ENCODE measurements at places on chromosomes 16 and 17. TPM values are rescaled to one million over a fixed set of nuclear protein-coding genes. Genes with fewer than 3 reads are reported as not detected.

The TMEM132E gene
- not detected for polyA plus RNA-seq

The GPR142 gene
- not detected for polyA plus RNA-seq

The SCGB1C2 gene
- polyA plus RNA-seq, result not detected

The TNFRSF13B gene
- not detected for polyA plus RNA-seq

The TLCD3B gene
- 0.24 TPM for polyA plus RNA-seq

The MYH2 gene
- not detected for polyA plus RNA-seq

The UMOD gene
- polyA plus RNA-seq, result not detected

The TBC1D28 gene
- polyA plus RNA-seq, result not detected

The CCL3 gene
- not detected for polyA plus RNA-seq

The CD7 gene
- 76.4 TPM for polyA plus RNA-seq

The DNASE1L2 gene
- polyA plus RNA-seq, result 1.2 TPM

The ABCA6 gene
- 0.05 TPM for polyA plus RNA-seq

The KRT24 gene
- not detected for polyA plus RNA-seq

The CIITA gene
- 0.08 TPM for polyA plus RNA-seq

The XYLT1 gene
- not detected for polyA plus RNA-seq

The HSPB9 gene
- polyA plus RNA-seq, result 0.05 TPM

- DNase-seq, result no peak
These were observed 4.8 kb downstream of the CD2BP2 start for GRCh38 chr16:30350134-30350871.

DNA sequence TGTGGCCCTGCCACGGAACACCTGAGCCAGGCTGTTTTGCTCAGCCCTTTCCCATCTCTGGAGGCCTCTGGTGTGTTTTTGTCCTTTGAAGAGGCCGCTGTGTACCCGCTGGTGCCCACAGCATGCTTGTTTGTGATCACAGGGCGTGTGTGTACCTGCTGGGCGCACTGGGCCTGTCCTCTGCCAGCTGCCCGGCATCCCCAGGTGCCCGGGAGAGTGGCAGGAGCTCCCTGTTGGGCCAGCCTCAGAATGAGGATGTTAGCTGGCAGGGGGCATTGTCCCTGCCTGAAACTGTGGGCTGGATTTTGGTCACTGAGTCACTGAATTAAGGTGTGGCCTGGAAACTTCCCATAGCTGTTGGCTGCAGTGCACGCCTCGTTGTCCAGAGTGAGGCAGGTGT lies 31.1 kb downstream of the BAIAP2 start:
- DNase-seq, result no peak

DNA sequence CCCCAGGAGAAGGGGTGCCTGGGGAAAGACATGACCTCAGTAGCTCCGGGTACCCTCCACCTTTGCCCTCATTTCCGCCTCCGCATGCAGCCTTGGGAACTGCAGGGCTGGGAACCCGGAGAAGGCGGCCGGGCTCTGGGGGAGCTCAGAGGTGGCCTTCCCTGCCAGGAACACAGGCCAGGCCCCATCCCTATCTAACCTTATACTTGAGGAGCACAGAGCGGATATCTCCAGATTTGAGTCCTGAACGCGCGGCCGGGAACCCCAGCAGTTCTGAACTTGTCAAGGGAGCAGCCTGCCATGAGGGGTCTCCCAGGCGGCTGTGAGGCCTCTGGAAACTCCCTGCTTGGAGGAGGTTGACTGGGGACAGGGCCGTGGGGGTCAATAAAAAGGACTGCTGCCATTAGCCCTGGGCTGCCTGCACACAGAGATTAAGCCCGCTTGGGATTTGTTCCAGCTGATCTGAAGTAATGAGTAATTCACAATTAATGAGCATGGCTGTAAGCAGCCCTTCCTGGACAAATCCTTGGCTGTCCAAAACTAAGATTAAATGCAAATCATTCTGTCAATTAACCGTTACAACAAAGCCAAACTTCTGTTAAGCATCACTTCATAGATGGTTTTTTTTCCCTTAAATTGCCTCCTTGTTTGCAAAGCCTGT lies 26.3 kb upstream of the METRNL start:
- no peak for DNase-seq

GRCh38 chr16:15618392-15618791 lies 24.6 kb downstream of the MARF1 start:
- DNase-seq, result no peak

GRCh38 chr17:65975878-65976277 lies 216.1 kb downstream of the CEP112 start:
- DNase-seq, result no peak

- no peak for DNase-seq
These were observed 8.2 kb upstream of the RNFT1 start for GRCh38 chr17:59972778-59973177.

GRCh38 chr16:54746596-54746995 lies 184.1 kb upstream of the IRX5 start:
- DNase-seq, result no peak

- no peak for DNase-seq
These were observed 23.6 kb downstream of the SDR42E1 start for GRCh38 chr16:81987706-81988105.

DNA sequence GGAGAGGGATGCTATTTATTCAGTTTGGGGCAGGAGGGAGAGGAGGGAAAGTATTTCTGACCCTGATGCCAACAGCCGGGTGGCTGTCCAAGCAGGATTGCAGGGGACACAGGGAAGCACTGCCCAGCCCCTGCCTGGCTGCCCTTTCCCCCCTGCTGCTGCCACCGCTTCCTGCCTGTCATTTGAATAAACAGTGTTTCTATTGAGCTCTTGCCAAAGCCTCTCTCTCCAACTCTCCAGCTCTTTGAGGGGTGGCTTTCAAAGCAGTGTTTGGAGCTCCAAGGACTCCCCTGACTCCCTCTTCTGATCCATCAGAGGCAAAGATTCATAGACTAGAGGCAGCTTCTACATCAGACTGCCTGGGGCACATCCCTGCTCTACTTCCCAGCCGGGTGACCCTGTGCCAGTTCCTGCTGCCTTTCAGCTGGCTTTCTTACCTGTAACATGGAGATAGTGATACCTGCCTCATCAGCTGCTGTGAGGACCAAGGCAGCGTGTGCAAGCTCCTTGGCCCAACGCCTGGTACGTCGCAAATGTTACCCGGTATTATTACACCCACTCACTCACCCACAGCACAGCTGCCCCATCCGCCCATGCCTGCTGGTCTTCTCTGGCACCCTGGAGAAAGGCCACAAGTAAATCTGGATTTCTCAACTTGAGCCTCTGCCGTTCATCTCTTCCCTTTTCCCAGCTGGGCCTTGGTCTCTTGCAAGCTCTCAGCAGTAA lies 9.5 kb downstream of the PROCA1 start:
- peak; percentile 73 for DNase-seq

GRCh38 chr16:14304891-14305460 lies 233.9 kb downstream of the MRTFB start:
- DNase-seq, result no peak

DNA sequence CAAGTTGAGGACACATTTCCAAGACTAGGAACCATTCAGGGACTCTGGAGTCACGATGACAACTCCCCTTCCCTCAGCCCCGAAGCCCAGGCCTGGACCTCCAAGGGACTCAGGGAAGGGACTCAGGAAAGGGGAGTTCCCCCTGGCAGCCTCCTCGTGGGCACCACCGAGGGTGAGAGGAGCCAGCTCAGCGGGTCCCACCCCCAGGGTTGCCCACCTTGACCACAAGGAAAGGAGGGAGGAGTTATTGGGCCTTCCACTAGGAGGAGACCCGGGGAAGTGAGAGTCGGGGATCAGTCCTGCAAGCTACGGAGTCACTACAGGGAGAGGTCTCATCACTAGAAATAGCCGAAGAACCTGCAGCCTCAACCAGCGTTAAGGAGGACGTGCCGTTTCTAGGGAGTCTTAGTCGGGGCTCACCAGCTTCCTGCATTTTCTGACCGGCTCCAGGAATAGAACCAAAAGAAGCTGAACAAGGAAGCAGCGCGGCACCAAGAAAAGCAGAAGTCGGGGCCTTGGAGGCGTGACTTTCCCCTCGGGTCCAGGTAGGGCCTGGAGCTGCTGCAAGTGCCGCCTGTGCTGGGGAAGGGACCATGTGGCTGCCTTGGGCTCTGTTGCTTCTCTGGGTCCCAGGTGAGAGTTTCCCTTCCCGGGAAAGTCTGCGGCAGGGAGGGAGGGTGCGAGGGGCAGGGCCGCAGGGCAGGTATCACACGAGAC lies at the start of gene CD300A:
CD300A (plus strand) TSS at position 524 of the 717 bp plus-strand sequence; CDS start at position 594, 70 bp downstream.
- DNase-seq, result no peak

- no peak for DNase-seq
These were observed 16.0 kb downstream of the RSL1D1 start for GRCh38 chr16:11835309-11835708.

DNA sequence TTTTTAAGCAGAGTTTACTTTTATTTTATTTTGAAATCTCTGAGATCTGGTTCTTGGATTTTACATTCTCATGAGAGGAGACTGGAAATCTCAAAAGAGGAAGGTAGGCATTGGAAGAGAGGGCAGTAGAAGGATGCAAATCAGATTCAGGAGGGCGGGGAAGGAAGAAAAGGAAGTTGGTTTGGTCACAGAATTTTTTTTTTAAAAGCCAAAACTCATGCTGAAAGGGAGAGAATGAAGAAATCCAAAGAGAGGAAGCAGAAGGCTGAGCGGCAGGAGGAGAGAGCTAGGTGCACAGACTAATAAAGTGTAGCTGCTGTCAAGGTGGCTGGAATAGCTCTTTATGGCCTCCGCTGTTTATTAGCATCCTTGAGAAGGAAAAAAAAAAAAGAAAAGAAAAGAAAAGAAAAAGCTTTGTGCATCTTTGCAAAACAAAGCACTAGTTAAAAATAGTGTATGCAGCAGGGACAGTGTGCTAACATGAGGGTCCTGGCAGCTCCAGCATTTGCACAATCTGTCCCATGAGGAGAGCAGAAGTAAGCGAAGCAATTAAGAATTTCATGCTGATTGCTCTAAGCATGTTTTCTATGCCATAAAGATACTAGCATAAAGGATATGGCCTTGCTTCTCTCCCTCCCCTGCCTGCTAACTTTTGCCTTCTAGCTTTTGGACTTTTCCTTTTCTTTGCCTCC lies 194.2 kb downstream of the ZFHX3 start:
- DNase-seq, result no peak

DNA sequence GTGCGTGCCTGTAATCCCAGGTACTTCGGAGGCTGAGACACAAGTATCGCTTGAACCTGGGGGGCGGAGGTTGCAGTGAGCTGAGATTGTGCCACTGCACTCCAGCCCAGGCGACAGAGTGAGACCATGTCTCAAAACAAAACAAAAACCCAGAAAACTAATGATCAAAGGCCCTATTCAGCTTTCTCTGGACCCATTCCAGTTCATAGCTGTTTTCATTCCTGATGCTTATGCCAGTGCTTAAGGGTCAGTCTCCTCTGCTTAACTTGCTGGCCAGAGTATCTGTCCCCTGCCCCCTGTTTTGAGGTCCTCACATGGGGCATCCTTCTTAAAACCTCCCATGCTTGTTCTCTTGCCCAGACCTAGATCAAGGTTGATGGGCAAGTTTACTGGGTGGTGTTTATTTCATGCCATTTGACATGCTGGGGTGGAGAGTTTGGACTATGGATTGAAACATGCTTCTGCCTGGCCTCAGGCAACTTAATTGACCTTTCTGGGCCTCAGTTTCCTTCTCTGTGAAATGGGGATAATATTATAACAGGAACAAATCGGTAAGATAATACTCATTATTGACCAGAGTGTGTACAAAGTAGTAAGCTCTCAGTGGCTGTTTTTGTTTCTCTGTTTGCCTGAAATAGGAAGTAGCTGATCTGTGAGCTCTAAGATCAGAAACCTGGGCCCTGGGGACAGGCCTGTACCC lies 369.8 kb downstream of the CPPED1 start:
- peak; percentile 41 for DNase-seq

GRCh38 chr16:73878611-73879010 lies 418.0 kb upstream of the PSMD7 start:
- peak; percentile 58 for DNase-seq

DNA sequence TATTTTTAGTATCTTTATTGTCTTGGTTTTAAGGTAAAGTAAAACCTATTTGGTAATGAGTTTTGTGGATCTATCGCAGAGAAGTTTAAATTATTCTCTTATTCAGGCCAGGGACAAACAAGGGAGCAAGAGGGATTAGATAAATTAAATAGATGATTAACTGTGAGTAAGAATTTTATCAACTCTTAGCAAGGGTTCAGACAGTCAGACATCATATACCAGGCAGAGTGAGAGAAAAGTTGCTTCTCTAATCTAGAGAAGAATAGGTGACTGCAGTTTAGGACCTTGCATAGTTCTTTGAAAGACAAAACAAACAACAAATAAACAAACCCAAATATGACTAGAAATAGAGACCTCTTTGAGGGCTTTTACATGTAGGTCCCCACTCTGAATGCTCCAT lies 840.2 kb upstream of the GOT2 start:
- no peak for DNase-seq

GRCh38 chr17:18040261-18040858 lies 1.2 kb downstream of the GID4 start:
- DNase-seq, result no peak

DNA sequence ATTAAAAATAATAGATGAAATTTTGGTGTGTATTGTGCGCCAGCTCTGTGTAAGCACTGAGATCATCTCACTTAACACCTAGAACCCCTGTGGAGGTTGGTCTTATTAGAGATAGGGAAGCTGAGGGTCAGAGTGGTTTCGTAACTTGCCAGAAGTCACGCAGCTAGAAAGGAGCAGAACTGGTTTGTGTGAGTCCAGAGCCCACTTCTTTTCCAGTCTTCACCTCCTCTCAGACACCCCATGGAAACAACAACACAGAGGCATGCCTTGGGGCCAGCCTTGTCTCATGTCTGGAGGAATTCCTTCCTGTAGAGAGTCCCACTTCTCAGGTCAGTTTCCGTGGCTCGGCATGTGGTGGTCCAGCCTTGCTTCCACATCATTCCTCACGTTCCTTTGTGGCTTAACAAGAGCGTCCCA lies 16.5 kb downstream of the YPEL2 start:
- DNase-seq, result no peak

DNA sequence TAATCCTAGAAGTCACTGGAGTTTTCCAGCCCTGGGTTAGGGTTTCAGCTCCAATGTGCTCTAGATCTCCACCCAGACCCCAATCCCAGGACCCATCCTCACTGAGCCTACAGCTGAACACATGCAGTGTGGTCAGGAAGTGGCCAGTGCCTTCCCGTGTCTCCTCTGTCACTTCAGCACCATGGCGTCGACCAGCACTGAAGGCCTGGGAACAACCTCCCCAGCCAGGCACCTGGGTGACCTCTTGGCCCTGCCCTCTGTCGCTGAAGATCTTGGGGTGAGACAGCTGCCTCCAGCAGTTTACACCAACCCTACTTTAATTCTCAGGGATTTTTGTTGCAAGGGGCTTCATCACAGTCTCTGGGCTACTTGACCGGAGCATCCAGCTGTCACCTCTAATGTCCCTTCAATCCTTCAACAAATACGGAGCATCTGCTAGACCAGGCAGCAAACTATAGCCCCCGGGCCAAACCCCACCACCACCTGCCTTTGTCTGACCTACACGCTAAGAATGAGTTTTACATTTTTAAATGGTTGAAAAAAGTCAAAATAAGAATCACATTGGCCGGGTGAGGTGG lies 18.0 kb upstream of the GSG1L start:
- no peak for DNase-seq

- no peak for DNase-seq
These were observed 52.8 kb downstream of the NDEL1 start for GRCh38 chr17:8488491-8488890.

GRCh38 chr16:27840311-27841060 lies 223.0 kb downstream of the GSG1L start:
- DNase-seq, result no peak

All from HepG2 (cell line).